Naive thymus-derived CD8-positive, alpha-beta T cell (primary cell): ENCODE measurements at places on chromosomes 16 and 17. TPM values are rescaled to one million over a fixed set of nuclear protein-coding genes. Genes with fewer than 3 reads are reported as not detected.

DNA sequence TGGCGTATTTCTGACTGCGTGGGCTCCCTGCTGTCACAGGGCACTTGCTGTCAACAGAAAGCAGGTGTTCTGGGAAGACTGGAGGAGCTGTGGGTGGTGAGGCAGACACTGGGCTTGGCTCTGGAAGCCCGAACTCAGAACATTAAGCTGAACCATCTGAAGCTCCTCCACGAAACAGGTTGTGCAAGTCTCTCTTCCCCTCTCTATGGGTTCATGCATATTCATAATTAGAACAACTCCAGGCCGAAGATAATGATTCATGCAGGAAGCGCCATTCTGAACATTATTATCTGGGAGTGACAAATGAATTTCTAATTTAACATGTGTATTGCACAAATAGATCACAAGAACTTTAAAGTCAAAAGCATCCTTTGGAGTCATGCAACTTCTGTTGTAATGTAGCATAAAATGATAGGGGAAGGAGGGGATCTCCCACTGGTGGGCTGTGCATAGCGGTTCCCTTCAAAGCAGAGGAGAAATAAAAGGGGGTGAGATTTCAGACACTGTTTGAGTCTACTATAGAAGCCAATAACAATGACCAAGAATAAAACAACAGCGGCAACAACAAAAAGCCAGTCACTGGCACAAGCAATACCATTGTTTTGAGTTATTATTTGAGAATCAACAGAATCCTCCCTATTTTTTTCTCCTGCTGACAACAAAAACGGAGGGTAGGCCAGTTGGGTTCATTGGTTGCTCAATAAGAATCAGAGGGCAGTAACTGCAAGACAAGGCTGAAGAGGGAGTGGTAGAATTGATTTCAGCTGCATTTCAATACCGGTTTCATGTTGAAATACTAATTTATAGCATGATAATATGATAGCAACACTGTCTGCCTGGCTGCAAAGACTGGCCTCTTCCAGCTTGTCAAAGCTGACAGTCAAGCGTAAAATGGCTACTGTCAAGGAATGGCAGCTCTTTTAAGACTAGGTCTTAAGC lies 407.3 kb downstream of the XYLT1 start:
- no peak for DNase-seq

Gene RNF112
- polyA plus RNA-seq, result 0.22 TPM

GRCh38 chr16:6690741-6691140 lies 641.9 kb upstream of the RBFOX1 start:
- DNase-seq, result no peak

DNA sequence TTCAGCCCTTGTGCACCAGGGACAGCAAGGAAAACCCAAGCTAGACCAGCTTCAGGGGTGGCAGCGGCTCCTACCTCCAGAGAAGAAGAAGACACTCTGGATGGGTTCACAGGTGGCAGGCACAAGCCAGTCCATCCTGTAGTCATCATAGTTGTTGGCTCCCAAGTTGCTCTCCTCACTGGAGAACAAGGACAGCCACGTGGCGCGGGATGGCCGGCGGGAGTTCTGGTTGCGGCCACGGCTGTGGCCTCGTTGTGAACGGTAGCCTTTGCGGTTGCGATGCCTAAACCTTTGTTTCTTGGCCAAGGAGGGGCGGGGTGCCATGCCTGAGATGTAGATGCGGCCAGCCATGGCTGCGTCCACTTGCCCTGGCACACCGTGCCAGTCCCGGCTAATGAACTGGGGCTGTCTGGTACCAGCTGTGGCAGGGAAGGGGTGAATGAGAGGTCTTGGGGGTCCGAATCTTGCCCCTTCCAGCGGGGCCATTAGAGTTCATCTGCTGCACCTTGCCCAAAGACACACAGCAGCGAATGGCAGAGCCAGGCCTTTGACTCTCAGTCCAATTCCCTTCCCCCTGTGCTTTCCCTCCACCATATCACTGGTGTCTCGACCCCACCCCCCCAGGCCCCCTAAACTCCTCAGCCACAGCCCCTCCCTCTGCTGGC lies 2.3 kb downstream of the VTN start:
- DNase-seq, result no peak

Gene ABCC1
- polyA plus RNA-seq, result 9.0 TPM

GRCh38 chr17:21523497-21524210 lies 147.5 kb downstream of the KCNJ12 start:
- DNase-seq, result no peak

DNA sequence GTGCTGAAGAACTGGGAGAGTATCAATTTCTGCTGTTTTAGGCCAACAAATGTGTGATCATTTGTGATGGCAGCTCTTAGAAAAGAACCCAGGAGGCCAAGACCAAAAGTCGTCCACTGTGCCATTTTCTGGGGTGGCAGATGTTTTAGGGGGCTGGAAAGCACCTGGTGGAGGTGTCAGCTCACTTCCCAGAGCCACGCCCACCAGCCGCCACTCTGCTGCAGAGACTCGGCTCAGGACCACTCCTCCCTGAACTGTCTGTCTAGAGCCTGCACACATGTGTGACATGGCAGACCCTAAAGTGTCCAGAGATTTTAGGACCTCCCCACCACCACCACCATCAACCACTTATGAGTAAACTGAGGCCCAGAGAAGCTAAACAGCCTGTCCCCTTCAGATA lies 23.9 kb upstream of the RPL38 start:
- DNase-seq, result no peak
